ENCODE measurements at places on chromosomes 5 and 9.

- ATAC-seq, result peak; percentile 56
These were observed 351.9 kb downstream of the PRELID2 start for GRCh38 chr5:145483212-145483611.

- ATAC-seq, result no peak
These were observed 3.3 kb downstream of the RNF20 start for GRCh38 chr9:101536938-101537337.

DNA sequence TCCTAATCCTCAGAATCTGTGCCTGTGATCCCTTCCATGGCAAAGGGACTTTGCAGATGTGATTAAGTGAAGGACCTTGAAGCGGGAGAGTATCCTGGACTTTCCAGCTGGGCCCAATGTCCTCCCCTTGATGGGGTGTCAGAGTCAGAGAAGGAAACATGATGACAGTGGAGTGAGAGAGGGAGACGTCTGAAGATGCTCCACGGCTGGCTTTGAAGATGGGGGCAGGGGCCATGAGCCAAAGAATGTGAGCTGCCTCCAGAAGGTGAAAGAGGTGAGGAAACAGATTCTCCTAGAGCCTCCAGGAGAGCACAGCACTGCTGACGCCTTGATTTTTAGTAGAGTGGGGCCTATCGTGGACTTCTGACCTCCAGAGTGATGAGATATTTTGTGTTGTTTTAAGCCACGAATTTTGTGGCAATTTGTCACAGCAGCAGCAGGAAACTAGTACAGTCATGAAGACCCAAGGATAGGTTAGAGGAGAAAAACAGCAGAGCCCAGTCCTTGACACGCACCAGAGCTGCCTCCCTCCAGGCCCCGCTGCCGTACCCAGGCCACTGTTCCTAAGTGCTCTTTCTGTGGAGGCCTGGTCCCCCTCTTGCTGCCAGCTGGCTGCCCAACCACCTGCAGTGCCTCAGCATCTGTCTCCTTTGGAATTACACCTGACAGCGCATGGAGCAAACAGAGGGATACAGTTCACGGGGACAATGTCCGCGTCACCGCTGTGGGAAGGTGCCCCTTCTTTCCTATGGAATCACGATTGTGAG, 78.1 kb downstream of the MACROH2A1 start:
- ATAC-seq, result no peak

- ATAC-seq, result no peak
These were observed 285.7 kb upstream of the POU5F2 start for GRCh38 chr5:94027145-94027544.

- peak; percentile 18 for ATAC-seq
These were observed 594.9 kb downstream of the CCDC171 start for GRCh38 chr9:16147726-16148125.

Data from SK-N-SH treated with all-trans-retinoic acid at 6 μM for 48 hours (cell line).